Inflammatory macrophage (primary cell): ENCODE measurements at places on chromosomes 3 and 15.

DNA sequence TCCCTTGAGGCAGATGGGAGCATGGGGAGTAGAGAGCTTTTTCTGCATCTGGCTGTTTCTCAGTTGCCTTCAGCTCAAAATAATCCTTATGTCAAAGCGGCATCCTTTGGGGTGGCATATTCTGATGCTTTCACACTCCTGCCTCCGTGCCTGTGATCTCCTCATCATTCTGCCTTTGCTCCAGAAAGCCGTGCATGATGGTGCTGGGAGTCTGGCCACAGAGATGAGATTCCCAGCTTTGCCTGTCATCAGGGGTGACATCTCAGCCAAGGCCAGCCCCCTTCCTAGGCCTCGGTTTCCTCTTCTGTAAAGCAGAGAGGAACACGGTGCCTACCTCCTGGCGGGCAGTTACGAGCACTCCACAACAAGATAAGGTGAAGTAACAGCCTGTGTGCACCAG is 96.3 kb upstream of the ALDH1A3 start:
- DNase-seq, result no peak

DNA sequence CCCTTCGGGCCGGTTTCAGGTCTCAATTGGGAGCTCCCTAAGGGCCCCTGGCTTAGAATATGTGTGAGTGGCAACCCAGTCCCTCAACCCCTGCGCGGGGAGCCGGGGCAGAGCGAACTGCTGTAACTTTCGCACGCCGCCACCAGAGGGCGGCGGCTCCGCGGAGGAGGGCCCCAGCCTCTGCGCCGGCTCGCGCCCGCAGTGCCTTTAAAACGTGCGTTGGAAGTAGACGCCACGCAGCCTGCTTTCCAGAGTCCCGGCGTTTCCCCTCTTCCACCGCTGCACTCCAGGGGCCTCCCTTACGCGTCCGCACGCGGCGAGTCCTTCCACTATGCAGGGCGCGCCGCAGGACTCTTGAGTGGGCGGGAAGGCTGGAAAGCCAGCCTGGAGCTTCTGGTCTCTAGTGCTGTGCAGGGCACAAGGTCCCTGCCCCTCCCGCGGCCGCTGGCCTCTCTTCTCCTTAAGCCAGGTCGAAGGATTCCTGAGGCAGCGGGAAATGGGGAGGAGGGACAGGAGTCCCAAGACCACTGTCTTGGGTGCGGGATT is 23.7 kb upstream of the RNU6-1 start:
- peak; percentile 76 for DNase-seq

GRCh38 chr3:105108823-105109222 is 257.9 kb upstream of the ALCAM start:
- no peak for DNase-seq

GRCh38 chr3:39432342-39432741 is 25.8 kb downstream of the RPSA start:
- no peak for DNase-seq

DNA sequence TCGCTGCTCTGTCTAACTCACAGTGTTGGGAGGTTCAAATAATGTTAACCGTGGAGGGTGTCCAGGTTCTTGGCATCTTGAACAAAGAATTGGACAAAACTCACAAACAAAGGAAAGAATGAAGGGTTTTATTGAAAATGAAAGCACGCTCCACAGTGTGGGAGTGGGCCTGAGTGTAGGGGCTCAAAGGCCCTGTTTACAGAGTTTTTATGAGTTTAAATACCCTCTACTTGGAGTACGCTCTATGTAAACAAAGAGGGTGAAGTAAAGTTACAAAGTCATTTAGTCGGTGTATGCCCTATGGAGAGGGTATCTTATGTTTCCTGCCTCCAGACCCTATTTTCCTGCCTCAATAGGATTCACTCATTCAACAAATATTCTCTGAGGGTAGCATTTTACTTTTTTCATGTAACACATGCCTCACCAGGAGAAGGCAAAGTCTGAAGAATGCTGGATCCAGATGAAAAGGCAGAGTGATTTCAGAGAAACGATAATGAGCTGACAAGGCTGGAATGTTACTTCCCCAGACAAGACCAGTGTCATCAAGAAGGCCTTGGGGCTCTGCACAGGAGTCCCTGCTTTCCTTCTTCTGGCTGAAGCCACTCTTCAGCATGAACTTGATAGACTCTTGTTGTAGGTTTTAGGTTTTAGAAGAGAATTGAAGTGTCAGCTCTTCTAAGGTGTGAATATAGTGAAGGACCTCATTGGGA is 163.6 kb downstream of the FAM43A start:
- peak; percentile 26 for DNase-seq

- DNase-seq, result no peak
Observed at GRCh38 chr15:99944131-99944530, 210.9 kb upstream of the LYSMD4 start.
